ENCODE measurements at places on chromosomes 6 and 20.

- no peak for DNase-seq
These were observed 24.6 kb downstream of the EDN1 start for GRCh38 chr6:12314751-12315150.

DNA sequence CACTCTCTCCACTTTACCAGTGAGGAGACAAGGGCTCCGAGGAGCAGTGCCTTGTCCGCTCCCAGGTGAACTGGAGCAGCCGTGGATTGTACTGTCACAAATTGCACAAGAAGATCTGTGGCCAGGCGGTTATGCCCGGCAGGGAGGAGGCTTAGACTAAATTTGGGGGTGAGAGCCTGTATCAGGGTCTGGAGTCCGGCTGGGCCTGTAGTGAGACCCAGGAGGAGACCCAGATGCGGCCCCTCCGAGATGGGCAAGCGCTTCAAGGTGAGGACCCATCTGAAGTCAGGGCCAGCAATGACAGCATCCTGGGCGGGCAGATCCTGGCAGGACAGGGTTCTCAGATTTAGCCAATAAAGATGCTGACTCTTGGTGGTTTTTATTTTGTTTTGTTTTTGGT is 27.6 kb downstream of the BANF2 start:
- DNase-seq, result no peak

- no peak for DNase-seq
These were observed 203.9 kb downstream of the PHF3 start for GRCh38 chr6:63839485-63839884.

GRCh38 chr6:25606151-25606550 is 45.9 kb upstream of the SCGN start:
- no peak for DNase-seq

DNA sequence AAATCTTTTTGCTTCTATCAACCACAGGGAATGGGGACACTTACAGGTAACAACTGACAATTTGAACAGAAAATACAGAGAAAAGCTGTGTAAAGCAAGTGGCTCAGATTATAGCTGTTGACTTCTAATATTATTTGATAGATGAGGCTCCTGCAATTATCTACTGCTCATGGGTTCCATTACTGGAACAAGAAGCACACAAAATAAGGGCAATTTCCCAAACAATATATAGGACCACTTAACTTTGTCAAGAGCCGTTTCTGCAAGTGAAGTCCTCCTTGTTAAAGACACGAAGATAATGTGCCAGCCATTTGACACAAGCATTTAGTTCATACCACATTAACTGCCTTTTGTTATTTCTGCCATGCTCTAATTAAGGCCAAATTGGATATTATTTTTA is 315.5 kb upstream of the ARID1B start:
- DNase-seq, result no peak

DNA sequence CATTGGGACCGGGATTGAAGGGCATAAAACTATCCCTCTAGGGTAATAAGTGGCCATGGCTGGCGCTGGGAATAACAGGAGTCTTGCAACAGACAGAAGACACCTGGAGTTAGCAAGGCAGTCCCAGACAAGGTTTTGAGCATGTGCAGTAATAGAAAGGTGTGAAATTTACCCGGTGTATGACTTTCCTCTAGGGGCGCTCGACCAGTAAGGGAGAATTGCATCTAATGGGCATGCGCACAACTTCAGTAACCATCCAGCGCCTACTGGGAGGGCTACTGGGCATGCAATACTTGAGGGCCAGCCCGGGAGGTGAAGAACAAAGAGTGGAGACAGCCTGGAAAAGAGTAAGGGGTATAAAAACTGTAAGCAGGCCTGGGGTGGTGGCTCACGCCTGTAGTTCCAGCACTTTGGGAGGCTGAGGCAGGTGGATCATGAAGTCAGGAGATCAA is 32.7 kb downstream of the SERPINB6 start:
- no peak for DNase-seq

DNA sequence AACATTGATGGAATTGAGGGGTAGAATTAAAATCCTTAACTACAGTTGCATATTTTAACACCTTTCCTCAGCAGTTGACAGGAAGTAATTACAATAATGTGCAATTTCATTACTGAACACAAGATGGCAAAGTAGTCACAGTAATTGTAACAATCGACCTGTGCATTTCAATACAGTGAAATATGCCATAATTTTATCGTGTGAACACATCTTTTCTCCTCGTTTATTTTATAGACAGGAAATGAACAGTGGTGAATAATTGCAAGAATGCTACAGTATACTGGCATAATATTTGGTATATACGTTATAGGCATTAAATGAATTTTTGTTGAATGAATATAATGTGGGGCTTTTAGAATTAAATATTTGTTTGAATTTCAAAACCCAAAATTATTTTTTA is 25.0 kb downstream of the CYB5R4 start:
- DNase-seq, result no peak

Data from ecto neural progenitor cell (in vitro differentiated cells).